ENCODE measurements at places on chromosomes 7 and 10.

GRCh38 chr7:35818513-35818912 is 17.7 kb downstream of the SEPTIN7 start:
- no peak for DNase-seq

GRCh38 chr10:84026821-84027257 is 112.5 kb upstream of the GHITM start:
- no peak for DNase-seq

DNA sequence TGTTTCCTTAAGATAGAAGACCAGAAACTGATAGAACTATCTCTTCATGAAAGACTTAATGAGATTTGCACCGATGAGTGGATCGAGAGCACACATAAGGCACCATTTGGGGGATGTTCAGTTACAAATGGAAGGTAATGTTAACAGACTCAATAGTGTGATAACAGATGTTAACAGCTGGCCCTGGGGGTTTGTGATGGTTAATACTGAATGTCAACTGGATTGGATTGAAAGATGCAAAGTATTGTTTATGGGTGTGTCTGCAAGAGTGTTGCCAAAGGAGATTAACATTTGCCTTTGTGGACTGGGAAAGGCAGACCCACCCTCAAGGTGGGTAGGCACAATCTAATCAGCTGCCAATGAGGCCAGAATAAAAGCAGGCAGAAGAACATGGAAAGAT is 130.5 kb upstream of the DGKB start:
- DNase-seq, result no peak

GRCh38 chr7:149883048-149883438 is 9.3 kb downstream of the ATP6V0E2 start:
- no peak for DNase-seq

DNA sequence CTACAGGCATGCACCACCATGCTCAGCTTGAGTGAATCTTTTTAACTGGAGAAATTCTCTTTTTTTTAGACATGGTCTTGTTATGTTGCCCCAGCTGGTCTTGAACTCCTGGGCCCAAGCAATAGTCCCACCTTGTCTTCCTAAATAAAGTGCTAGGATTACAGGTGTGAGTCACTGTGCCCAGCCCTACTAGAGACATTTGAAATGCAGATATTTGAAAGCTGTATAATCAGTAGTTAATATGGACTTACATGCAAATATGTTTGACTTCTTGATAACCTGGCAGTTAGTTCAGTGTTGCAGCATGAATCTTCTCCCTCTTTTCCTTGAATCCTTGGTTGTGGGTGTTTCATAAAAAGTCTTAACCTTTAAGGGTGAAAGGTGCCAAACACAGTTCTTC is 8.7 kb downstream of the TRRAP start:
- no peak for DNase-seq

DNA sequence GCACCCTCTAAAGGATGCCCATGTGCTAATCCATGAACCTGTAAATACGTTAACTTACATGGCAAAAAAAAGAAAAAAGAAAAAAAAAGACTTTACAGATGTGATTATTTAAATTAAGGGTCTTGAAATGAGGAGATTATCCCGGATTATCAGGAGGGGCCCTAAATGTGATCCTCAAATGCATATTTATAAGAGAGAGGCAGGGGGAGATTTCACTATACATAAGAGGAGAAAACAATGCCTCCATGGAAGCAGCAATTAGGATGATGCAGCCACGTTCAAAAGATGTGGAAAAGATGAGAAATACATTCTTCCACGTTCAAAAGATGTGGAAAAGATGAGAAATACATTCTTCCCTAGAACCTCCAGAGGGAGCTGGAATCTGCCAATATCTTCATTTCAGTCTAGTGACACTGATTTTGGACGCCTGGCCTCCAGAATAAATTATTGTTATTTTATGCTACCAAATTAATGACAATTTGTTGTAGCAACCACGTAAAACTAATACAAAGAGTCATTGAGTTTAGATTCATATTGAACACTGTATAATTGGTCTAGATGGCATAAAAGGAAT is 328.4 kb upstream of the GNAI1 start:
- DNase-seq, result no peak

- DNase-seq, result peak; percentile 95
These were observed 12.5 kb downstream of the SFRP5 start for GRCh38 chr10:97759158-97759887.

DNA sequence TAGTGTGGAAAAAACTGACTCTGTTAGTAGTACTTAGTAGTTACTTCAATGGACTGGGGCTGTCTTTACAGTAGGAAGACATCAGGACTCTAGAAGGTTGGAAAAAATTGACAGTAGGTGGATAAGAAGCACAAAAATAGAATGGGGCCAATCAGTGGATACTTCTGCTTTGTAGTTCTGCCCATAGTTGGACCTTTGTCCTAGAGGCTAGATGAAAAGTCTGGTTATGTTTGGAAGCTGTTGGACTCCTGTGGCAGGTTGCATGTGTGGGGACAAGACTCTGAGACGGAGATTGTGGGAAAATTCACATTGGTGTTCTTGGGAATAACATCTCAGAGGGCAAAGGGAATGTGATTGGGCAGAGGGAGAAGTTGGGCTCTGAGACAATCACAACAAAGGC is 18.6 kb upstream of the KBTBD2 start:
- no peak for DNase-seq

- no peak for DNase-seq
These were observed 123.1 kb downstream of the CCNY start for GRCh38 chr10:35459449-35459847.

DNA sequence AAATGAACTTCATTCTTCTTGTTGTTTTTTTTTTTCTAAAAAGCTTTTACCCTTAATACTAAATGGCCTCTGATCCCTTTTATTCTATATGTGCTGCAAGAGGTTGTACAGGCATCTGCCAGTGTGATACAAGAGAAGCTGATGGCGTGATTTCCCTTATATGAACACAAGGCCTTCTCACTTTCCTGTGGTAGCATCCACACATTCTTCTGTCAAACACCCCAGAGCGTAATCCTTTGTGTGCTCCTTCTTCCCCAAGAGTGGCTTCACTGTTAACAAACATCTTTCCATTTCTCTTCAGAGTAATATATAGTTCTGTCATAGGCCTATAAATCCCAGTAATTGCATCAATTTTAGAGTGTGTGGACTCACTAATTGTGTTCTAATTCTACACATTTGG is 86.3 kb upstream of the CAPZA2 start:
- no peak for DNase-seq

- DNase-seq, result no peak
These were observed 235.1 kb downstream of the SEMA3E start for GRCh38 chr7:83413831-83414230.

DNA sequence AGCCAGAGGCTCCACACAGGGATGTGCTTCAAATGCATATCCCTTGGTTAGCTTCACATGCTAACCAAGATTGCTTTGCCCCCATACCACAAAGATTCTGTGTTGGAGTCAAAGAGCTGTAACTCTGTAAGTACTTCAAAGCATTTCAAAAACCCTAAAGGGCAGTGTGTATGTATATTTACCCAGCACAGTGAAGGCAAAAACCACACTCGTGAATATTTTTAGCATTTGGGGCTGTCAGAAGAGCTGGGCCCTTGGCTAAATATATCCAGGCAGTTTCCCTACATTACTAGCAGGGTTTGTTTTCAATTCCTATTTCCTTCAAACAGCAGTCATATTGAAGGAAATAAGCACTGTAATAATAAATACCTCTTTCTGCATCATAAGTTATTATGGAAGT is 84.2 kb upstream of the STEAP1B start:
- no peak for DNase-seq

DNA sequence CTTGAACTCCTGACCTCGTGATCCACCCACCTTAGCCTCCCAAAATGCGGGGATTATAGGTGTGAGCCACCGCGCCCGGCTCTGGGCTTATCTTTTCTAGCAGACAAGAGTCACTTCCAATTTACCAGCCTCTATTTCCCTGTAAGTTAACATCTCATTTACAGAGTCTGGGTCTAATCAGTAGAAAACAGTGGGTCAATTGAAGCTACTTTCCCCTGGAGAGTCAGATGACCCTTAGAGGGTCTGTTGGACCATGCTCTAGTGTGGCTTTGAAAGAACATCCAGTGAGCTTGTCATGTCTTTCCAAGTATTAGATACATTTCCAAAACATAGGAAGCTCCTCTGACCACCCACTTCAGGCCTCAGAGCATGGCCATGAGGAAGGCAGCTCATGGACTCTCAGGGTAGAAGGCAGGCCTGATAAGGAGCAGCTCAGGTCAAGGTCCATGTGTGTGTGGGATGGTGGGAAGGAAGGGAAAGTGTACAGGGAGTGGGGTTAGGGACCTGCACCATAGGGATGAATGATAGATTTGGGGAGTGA is 27.6 kb upstream of the RBM20 start:
- no peak for DNase-seq

DNA sequence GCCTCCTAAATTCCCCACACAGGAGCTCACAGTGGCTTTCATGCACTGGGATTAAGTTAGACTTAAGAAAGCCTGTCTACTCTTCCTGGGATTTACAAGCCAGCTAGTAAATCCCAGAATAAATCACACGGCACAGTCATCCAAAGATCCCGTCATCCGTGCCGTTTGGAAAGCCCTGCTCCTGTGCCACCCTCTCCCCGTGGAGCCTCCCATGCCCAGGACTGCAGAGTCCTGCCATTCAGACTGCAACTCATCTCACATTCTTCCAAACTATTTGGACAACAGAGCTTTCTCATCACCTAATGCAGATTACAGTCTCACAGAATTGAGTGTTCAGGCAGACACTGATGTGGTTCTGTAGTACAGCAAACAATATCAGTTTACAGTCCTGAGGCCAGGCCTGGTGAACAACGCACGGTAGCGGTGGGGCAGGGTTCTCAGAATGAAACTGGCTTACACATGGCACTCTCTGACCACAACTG is 166.5 kb downstream of the EGFR start:
- no peak for DNase-seq

DNA sequence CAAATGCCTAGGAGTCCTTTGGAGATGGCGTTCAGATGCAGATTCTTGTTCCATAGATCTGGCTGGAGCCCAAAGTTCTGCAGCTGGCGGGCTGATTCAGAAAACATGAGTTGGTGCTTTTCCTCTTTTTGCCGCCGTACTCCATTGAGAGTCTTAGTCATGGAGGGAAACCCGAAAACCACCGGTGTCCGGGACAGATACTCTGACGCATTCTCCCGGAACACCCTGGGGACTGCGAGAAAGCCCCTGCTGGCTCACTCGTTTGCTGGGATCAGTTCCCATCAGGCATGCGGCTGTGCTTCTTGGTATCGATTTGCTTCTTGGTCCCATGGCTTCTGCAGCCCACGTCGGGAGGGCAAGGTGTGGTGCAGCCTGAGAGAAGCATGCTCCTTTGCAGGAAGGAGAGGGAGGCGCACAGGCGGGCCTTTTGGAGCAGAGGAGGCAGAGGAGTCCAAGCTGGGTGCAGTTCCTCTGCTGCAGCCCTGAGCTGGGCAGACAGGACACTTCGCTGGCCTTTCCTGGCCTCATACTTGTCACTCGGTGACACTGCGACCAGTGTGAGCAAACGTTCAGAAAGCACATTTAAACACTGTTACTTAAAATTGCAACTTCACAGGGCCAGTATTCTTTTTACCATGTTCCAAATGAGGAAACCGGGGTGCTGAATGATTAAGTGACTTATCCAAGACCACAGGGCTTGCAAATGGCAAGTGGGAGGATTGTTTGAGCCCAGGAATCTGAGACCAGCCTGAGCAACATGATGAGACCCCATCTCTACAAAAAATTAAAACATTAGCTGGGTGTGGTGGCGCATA is 30.6 kb upstream of the PFKFB3 start:
- DNase-seq, result no peak

GRCh38 chr7:73992101-73992562 is 35.8 kb upstream of the ELN start:
- DNase-seq, result no peak

DNA sequence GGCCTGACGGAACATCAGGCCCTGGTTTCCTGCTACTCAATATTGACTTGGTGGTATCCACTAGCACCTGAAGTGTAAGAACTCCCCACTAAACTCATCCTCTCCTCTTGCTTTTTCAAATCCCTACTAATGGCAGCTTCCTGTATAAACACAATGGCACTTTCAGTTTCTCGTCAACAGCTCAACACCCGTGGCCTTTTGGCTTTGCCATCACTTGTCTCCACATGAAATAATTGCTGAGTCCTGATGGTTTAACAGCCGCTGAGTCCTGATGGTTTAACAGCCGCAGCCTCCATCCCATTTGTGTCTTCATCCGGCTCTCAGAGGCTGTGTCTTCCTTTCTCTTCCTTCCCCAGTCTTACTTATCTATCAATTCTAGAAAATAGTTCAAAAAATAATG is 261.4 kb upstream of the PITRM1 start:
- no peak for DNase-seq

- DNase-seq, result peak; percentile 66
These were observed 213.6 kb upstream of the INHBA start for GRCh38 chr7:41916450-41916927.

- DNase-seq, result no peak
These were observed 44.1 kb upstream of the CDK6 start for GRCh38 chr7:92880212-92881090.

DNA sequence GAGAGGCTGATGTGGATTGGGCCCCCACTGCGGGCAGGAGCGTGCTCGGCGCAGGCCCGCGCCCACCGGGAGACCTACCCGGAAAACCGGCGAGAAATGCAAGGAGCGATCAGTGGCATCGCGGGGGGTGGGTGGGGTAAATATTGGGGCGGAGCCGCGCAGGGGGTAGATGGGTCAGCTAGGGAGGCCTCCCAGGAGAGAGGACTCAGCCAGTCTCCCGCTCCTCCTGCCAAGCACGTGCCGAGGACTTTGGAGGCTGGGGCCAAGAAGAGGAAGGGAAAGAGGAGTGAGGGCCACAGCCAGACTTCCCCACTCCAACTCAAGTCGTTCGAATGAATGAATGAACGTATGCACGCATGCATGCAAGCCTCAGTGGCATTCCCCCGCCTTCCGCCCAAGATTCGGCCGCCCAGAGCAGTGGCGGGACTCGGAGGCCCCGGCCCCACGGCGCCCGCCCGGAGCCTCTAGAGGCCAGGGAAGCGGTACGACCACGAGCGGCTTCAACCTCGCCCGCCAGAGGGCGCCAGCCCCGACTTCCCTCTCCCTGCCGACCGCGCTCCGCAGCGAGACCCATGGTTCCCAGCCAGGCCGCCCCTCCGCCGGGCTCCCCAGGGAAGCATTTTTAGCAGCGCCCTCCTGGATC is 3.6 kb downstream of the NPM3 start:
- no peak for DNase-seq

DNA sequence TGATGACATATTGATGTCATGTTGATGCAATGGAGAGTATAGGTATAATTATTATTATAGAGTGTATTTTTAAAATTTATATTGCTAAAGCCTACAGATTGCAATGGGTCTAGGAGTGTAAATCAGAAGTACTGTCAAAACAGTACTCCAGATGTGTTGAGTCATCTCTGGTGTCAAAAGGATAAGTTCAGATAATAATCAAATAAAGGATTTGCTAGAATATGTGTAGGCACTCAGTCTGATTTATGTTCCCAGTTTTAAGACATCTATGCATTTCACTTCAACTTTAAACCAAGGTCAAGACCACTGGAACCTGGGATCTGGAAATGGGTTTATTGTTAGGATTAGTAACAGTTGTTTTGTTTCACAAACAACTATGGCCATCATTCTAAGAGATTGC is 342.3 kb upstream of the BMPER start:
- DNase-seq, result no peak
